ENCODE measurements at places on chromosomes 6 and 20.

DNA sequence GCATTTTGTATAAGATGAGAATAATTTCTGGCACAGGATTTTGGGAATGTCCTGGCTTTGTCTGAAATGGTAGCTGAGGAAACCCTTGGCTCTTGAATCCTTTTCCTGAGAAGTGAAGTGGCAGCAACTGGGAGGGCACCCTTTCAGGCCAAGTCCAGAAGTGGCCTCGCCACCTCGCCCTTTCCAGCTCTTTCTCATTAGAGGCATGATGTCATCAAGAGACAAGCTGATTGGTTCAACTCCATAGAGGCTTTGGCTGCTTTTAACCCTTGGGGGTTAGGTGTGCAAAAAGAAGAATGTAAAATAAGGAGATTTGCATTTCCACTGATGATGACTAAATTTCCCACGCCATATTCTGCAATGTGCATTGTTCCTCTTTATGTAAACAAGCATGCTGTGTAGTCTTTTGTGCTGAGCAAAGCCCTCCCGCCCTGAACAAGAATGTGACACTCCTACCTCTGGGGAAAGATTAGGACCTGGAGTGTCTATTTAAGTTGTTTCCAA, 116.5 kb downstream of the TCP11 start:
- no peak for DNase-seq

- DNase-seq: no peak
Measured at GRCh38 chr6:161452241-161452640, 178.4 kb upstream of the AGPAT4 start.

- no peak for DNase-seq
Measured at GRCh38 chr20:43568706-43569105, 9.9 kb downstream of the SGK2 start.

DNA sequence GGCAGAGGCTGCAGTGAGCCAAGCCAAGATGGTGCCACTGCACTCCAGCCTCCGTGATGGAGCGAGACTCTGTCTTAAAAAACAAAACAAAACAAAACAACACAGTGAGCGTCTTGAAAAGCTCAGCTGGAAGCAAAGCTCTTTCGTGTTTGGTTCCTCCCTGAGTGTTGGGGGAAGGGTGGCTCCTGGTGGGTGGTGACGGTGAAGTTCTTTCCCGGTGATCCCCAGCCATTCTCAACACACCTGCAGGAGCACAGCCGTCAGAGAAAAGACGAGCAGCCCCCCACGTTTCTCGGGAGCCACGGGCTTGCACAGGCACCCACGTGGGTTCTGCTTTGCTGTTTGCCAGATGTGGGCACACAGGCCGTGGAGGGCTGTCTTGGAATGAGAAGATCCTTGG, 3.2 kb downstream of the BHLHE23 start:
- no peak for DNase-seq

DNA sequence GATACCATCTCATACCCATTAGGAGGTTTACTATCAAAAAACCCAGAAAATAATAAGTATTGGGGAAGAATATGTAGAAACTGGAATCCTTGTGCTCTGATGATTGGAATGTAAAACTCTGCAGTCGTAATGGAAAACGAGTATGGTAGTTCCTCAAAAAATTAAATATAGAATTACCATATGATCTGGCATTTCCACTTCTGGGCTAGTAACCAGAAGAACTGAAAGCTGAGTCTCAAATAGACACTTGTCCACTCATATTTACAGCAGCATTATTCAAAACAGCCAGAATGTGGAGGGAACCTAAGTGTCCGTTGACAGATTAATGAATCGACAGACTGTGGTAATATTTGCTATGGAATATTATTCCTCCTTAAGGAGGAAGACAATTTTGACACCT, 44.3 kb downstream of the FOXC1 start:
- no peak for DNase-seq

GRCh38 chr20:63062188-63063140, 55.7 kb upstream of the BHLHE23 start:
- no peak for DNase-seq

- DNase-seq: no peak
Measured at GRCh38 chr6:26360451-26361416, 4.3 kb upstream of the BTN3A2 start.
